ENCODE measurements at places on chromosomes 5 and 9.

DNA sequence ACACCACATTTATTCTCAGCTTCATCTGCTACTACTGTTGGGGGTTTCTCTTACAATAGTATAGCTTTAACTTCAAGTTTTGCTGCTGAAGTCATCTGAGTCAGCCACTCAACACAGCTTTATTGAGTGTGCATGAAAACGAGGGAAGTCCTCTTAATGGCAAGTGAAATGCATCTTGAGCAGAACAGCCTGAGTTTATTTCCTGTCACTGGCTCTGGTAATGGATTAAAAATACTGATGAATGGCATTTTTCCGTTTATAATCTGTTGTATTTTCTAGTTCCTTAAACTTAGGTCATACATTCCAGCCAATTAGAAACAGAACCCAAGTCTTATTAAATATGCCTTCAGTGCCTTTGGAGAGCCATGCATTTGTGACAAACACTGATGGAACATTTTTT, 238.6 kb downstream of the SLF1 start:
- no peak for DNase-seq

DNA sequence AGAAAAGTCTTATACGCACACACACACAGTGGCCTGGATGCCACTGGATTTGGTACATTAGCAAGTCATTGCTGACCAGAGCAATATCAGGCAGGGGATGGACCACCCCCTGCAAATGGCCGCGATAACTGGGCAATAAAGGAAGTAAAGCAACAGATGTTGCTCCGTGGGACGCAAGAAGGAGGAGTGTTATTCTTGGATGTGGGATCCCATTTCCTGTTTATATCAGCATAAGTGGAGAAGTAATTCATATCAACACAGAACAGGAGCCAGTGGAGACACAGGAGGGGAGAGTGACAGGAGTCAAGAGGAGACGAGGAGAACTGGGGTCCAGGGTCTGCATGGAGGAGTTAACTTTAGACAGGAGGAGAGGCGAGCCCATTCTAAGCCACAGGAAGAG, 18.4 kb downstream of the RUFY1 start:
- no peak for DNase-seq

DNA sequence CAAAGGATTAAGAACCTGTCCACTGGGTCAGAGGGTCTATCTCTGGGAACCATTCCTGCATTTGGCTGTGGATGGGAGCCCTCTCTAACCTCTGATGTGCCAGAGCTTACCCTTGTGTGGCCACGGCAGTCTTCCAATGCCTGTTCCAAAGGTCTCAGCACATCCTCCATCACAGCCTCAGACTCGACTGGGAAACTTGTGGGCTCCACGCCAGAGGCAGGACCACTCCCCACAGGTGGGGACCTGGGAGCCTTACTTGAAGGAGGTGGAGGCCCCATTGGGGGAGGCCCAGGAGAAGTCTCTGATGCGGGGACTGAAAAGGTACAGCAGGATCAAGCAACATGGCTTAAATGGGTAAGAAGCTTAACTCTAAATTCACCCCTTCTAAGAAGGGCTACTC, 4.4 kb downstream of the EIF4EBP3 start:
- no peak for DNase-seq

DNA sequence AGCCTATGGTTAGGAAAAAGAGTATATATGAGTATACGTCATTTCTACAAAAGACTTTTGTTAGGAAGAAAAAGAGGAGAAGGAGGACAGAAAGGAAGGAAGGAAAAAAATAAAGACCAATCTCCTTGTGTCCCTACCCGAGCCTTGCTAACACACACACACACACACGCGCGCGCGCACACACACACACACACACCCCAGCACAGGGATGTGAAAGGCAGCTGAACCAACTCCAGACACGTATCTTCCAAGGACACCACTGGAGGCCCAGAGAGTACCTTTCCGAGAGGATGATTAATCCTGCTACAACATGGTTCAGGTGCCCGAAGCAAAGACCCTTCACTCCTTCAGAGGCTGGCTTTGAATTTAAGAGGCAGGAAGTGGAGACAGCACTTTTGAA, 56.9 kb upstream of the GALNT10 start:
- no peak for DNase-seq

DNA sequence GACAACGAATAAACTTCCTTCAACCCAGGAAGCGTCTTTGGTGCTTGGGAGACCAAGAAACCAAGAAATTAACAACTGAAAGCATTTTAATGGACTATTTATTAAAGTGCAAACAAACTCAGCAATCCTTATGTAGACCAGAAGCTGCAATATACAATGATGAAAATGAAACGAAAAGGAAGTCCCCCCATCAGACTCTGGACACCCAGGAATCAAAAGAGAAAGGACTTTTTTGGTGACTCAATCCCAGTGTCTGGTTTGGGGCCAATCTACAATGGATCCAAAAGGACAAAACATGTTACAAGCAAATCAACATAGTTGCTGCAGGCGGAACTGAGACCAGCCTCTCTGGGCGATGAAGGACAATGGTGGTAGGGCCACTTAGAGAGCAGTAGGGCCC, 39.5 kb downstream of the C9orf152 start:
- no peak for DNase-seq

DNA sequence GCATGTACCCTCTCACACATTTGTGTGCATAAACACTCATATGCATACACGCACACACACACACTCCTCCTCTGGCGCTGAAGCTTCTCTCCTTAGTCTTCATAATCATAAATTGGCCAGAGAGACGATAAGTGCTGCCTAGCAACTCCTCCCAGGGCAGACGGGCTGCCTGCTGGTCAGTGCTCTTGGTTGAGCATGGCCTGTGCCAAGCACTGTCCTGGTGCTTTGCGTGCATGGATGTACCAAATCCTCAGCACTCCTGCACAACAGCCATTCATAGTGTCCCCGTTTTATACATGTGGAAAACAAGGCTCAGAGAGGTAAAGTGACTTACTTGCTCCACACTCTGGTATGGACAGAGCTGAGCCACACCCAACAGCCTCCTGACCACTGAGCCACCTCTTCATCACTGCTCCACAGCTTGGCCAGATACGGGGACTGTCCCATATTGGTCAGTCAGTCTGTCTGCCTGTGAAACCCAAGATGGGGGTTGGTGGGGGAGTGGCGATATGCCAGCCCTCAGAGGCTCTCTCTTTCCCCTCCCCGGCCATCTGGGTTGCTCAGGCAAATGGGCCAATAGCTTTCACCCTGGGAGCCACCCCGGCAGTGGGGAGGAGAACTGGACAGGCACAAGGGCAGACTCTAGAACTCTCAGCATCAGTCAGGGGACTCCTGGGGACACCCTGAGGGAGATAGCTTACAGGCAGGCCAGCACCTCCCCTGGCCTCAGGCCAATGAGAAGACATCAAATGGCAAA, 64.3 kb upstream of the GARNL3 start:
- no peak for DNase-seq

DNA sequence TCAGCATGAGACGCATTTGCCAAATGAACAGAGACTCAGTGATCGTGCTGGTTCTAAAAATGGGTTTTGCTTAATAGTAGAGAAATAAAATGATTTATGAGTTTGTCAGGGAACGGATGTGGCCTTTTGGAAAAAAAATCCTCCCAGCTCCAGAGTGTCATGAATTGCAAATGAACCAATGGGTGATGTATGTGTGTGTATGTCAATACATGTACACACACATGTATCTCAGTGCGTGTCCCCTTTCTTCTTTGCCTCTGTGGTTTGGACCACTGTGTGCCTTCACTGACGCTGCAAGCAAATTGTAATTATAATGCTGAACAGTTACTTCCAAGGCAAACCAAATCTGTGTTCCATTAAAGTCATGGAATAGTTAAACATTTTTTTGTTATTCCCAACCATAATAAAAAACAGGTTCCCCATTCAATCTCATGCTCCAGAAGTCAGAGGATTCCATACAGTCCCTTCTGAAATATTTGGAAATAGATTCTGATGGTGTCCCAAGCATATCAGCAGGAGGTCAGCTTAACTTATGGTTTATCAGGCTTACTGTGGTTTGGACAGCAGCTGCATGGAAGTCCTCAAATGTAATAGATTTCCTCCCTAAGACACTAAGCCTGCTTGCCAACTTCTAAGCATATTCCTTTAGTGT, 630.5 kb downstream of the ACTL7B start:
- no peak for DNase-seq

- no peak for DNase-seq
These were observed 1864.1 kb downstream of the EFNA5 start for GRCh38 chr5:105806596-105806995.

GRCh38 chr5:35850967-35851680, 5.6 kb upstream of the IL7R start:
- DNase-seq: no peak

DNA sequence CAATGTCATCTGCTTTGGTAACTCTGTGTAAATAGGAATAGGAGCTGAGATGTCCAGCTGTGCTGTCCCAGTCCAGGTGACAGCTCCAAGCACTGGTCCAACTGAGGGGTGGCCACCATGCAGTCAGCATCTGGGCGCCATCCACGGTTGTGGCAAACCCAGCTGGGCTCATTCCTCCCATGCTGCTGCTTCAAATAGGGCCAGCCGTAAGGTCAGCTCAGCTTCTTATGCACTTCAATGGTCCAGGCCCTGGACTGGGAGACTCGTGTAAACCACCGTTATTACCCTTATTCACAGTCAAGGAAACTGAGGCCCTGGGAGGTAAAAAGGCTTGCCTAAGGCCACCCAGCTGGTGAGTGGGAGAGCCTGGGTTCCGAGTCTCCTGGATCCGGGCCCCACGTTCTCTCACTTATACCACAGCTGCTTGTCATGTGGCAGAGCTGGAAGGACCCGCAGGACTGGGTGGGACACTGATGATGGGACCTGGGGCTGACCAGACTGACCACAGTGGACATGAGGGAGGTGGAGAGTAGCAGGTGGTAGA, 38.7 kb upstream of the ANGPTL2 start:
- DNase-seq: no peak

GRCh38 chr5:169088028-169088725, 212.8 kb downstream of the SLIT3 start:
- DNase-seq: no peak

DNA sequence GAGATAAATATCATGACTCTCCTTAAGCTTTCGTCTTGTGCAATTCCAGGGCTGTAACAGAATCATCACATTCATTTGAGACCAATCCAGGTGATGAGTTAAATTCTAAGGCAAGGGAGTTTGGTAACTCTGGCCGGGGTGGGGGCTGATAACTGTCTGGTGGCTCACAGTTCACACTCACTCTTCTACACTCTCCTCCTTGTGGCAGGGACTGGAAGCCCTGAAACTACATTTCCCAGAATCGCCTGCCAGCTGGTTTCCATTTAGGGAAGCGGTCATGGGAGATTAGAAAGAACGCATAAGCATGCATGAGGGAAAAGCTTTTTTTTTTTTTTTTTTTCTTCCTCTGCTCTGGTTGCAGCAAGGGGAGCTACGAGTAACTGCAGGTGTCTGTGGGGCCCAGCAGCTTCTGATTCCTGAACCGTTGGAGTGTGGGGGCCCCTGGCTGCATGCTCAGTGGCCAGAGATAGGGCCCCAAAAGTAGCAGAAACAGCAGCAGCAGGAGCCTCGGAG, 154.8 kb upstream of the TBC1D2 start:
- no peak for DNase-seq

- no peak for DNase-seq
These were observed 24.4 kb downstream of the HNRNPH1 start for GRCh38 chr5:179599100-179599499.

- no peak for DNase-seq
These were observed 29.1 kb upstream of the BNC2 start for GRCh38 chr9:16899606-16900005.

DNA sequence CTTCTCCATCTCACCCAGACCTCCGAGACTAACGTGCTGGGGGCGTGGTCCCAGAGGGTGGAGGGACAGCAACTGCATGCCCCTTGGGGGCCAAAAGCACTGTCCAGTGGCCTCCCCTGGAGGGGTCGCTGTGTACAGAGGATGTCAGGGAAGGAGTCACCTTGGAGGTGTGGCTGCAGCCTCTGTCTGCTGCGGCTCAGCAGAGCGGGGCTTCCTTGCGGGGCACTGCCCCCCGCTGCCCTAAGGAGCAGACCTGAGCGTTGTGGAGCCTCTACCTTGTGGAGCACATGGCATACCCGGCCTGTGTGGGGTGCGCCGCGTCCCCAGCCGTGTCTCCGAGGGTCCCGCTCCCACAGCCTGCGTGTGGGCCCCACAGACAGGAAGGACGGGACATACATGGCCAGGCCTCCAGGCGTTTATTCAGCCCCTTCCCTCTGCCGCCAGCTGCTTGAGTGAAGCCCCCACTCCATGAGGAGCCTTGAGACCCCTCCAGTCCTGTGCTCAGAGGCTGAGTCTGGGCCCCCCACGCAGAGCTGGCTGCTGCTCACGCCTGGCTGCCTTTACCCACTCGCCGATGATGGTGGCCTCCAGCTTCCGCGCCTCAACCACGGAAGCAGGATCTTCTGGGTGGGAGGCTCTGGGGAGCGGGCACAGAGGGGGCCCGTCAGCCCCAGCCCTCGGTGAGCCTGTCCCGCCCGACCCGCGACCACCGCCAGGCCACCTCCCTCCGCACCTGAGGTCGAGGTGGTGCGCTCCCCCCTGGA, 4.2 kb downstream of the DPP7 start:
- no peak for DNase-seq

DNA sequence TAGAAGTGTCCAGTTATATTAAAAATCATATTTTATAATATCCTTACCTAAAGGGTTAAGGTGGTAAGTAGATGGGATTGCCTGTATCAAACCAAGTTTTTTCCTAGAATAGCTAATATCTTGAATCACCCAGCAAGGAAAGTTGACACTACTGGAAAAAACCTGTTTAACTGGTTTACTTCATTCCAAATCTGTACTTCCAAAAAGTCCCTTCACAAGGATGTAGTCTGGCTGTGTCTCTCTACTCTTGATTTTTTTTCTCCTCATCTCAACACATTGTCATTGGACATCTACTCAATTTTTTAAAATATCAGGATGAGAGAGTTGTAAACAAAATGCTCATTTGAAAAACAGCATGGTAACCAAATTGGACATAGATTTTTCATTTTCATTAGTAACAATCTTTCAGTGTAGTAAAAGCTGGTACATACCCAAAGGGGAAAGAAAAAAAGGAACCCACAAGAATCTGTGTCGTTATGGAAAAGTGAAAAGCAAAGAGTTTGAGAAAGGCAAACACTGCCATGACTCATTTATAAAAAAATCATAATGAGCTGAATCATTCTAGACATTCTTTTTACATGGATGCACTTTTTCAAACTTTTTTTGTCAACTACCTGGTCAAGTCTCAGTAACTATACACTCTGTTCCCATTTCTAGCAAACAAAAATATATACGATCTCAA, 173.5 kb downstream of the GLIS3 start:
- no peak for DNase-seq

DNA sequence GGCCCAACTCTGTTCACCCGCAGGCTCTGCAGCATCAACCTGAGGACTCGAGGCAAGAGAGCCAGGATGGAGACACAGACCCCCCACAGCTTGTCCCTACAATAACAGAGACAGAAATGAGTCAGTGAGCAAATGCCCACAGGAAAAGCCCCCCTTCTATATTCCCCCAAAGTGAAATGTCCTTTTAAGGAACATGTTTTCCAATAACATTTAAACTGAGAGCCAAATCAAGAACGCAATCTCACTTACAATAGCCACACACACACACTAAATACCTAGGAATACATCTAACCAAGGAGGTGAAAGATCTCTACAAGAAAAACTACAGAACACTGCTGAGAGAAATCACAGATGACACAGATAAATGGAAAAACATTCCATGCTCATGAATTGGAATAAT, 49.0 kb downstream of the TEX10 start:
- DNase-seq: no peak
